ENCODE measurements at places on chromosomes 12 and 14.

- DNase-seq = no peak
Observed at GRCh38 chr12:79347866-79348265, 342.9 kb downstream of the PAWR start.

- DNase-seq = no peak
Observed at GRCh38 chr14:59243174-59243573, 54.7 kb downstream of the DAAM1 start.

GRCh38 chr12:41186026-41186425 lies 2.1 kb upstream of the PDZRN4 start:
- no peak for DNase-seq

GRCh38 chr12:120649442-120650232 lies 9.2 kb downstream of the CABP1 start:
- DNase-seq = no peak

DNA sequence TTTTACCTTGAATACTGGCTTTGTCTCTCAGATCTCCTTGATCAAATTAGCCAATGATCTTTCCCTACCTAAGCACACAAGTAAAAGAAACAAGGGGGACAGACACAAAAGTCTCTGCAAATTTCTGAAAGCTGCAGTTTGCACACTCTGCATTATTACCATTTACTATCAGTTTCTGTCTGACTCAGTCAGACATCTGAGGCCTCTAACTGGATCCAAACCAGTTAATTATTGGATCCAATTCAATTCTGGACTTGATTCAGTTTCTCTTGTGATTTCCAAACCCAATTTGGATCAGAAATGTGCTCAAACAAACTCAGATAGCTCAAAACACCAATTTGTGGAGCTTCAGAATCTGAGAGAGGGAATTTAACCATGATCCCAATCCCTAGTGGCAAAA lies 16.6 kb downstream of the SSTR1 start:
- no peak for DNase-seq

DNA sequence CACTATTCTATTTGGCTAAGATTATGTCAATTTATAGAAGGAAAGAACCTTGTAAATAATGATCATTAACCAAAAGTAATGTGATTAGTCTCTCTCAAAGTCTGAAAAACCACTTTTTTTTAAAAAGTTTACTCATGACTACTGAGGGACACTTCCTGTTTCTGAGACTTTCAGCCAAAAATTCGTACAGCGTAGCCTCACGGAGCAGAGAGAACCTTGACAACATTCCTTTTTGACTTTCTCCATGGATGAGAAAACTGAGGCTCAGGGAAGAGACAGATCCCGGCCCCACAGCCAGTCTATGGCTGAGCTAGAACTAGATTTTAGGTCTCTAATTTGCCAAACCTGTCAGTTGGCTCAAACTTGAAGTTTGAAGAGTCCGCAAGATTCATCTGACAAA lies 68.2 kb downstream of the DAD1 start:
- no peak for DNase-seq
